ENCODE measurements at places on chromosomes 2 and 18.

DNA sequence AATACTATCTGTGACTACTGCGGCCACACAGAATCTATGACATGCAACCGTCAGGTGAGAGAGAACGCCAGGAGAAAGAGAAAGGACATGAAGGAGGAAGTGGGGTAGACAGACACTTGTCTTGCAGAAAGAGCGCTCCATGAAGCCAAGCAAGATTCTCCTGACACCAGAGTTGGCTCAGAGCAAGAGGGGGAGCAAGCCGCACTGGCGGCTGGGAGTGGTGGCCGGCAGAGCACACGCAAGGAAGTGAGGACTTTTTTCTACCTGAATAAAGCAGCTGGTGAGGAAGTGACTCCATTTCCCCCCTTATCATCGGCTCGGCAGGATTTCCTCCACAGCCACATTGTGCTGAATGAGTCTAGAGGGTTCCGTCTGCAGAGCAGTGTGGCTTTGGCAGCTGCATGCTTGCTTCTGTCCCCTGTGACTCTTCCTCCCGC lies 181.6 kb downstream of the BCL2 start:
- no peak for DNase-seq

GRCh38 chr2:925309-925708 lies 25.3 kb upstream of the SNTG2 start:
- DNase-seq, result no peak

GRCh38 chr2:216057688-216058193 lies 23.9 kb downstream of the PECR start:
- DNase-seq, result peak; percentile 95

DNA sequence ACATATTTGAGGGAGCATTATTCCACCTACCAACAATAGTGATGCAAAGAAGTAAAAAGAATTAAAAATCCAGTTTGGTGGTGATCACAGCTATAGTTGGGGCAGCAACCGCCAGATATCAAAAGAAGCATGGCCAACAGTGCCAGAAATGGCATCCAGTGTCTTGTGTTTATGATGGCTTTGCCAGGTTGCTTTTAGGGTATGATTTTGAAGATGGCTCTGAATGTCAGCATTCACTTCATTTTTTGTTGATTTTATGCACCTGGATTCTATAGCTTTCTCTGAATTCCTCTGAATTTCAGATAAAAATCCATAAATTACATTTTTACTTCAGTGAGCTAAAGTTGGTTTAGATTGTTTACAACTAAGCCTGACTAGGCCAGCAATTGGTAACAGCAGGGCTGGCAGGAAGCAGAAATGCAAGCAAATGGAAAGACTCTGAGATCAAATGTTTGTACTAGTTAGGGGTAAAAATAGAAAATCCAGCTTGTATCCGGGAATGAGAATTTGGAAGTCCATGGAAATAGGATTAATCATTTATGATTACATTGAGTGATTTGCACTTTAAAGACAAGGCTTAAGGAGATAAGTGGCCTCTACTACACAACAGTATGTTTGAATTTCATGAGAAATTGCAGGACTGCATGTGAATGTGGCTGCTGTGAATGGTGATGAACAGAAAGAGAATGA lies 40.4 kb downstream of the COL3A1 start:
- DNase-seq, result peak; percentile 42

DNA sequence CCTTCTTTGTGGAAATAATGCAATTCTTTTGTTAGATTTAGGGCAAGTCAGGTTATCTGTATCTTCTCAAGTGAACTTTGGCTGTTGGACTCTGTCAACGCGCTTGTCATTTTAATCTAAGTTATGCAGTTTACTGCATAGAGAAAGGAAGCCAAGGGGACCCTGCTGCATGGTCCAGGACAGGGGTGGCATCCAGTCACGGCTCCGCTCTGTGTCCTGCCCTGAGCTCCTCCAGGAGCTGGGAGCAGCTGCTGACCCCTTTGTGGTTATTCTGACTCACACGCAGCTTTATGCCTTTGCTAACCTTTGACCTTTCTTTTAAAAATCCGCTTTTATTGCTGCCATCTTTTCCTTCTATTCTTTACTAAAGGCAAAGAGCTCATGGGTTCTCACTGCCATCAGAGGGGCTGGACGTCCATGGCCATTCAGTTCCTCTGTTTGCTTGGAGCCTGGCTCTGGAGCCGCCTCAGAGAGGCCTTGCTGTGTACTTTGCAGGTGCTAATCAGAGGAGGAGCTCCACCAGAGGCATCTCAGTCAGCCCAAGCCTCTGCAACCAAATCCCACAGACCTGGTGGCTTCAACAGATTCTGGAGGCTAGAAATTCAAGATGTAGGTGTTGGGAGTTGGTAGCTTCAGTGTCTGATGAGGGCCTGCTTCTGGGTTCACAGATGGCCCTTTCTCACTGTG lies 39.3 kb downstream of the SNTG2 start:
- DNase-seq, result no peak

DNA sequence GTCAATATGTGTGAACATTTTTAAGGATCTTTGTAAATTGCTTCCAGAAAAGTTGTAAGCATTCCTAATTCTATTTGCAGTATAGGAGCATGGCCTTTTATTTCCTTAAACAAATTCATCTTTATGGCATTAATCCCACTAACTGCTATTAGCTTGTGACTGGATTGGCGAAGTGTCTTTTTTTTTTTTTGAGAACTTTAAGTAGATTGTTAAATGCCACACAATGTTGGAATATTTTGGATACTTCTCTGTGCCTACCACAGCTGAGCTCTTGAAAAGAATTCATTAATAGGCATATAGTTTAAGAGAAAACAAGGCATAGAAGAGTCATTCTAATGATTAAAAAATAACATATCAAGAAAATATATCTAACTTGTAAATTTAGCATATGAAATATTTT lies 129.7 kb downstream of the LAMA3 start:
- no peak for DNase-seq

DNA sequence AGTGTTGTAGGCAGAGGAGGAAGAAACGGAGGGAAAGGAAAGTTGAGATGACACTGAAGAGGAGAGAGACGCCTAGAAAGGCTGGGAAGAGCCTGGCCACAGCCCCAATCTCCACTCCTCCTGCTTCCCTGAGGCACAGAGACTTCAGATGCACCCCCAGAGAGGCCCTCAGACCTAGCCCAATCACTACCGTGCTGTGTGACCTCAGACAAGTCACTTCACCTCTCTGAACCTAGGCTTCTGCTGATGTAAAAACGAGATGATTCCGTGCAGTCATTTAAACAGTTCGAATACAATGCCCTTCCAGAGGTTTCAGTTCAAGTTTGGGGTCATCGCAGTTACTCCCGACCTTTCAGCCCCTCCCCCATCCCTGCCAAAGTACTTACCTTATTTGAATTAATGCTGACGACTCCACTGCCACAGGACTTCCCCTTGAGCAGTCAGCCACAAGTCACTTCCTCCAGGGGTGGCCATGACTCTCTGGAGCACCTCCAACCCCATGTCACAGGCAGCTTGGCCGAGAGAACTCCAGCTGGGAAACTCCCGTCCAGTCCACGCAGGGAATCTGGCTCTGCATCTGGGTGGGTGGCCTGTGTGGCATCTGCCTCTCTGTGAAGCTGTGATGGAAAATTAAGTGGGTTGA lies 105.2 kb upstream of the ID2 start:
- DNase-seq, result no peak

GRCh38 chr18:8235894-8236293 lies 373.3 kb upstream of the RAB12 start:
- no peak for DNase-seq

- no peak for DNase-seq
These were observed 35.7 kb downstream of the KANSL3 start for GRCh38 chr2:96602330-96602823.

DNA sequence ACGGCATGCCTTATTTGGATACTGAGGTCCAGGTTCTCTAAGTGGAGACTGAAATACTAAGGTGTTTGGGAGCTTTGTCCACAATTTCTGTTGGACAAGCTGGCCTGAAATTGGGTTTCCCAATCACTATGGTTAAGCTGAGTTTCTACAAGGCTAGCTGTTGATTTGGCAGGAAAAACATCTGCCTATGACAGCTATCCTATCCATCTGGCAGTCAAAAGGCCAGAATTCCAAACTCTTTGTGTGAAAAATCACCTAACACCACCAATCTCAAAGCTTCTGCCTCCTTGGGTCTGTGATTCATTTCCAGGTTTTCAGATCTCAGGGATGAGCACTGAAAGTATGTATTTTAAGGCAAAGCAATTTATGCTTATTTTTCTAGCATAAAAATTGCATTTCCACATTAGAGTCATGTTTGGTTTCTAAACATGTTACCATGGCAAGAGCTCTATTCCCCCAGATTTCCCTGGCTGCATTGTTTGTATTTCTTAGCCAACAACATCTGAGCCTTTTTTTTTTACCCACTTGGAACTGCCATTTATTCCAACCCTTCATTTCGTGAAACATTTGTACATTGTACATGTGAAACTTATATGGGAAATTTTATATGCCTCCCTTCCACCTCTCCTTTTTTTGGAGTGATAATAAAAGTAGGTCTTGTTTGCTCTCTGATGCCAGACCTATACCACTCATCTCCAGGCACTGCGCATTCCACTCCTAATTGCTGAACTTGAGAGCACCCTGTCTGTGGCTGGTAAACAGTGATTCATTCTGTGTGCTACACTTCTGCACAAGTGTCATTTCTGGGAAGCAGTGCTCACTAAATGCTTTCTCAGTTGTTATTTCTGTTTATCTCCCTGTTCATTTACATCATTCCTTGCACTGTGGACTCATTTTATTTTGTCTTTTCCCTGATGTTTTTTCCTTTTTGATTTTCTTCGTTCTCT lies 15.9 kb upstream of the CCDC85A start:
- peak; percentile 72 for DNase-seq
